Stimulated activated CD4-positive, alpha-beta T cell treated with anti-CD3 and anti-CD28 coated beads, Interleukin-15, amount 100 ng/mL, for 1 hour (primary cell): ENCODE measurements at places on chromosomes 6 and 20.

- no peak for DNase-seq
Observed at GRCh38 chr20:53445321-53445731, 148.3 kb downstream of the ZNF217 start.

DNA sequence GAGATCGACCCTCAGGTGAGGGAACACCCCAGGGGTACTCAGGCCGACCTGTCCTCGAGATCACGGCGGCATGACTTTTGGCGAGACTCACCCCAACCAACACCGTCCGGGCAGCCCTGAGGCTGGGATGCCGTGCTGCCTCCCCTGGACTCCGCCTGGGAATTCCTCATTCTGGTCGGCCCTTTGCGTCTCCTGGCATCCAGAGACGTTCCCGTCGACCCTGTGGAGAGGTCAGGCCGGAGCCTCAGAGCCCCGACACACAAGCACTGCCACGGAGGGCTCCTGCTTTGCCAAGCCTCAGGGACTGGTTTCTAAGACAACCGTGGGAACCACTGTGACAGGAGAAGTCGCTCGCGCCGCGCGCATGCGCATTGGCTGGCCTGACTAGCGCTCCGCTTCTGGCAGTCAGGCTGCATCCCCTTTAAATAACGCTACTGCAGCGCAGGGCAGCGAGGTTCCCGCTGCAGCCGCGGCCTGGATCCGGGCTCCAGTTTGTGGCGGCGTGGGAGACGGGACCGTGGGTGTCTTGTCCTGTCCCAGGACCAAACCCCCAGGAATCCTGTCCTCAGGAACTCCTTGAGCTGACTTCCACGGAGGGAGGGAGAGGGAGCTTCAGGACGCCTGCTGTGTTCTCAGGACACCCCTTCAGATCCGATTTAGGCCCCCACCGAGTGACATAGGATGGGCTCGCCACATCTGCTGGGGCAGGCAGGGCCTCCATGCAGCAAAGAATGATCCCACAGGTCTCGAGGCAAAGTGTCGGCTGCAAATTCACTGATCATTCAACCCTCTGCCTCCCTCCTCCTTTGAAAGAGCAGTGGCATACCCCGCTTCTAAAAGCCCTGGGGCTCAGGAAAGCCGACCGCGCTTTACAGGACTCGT lies 163.2 kb upstream of the ZNF337 start:
- peak; percentile 69 for DNase-seq

DNA sequence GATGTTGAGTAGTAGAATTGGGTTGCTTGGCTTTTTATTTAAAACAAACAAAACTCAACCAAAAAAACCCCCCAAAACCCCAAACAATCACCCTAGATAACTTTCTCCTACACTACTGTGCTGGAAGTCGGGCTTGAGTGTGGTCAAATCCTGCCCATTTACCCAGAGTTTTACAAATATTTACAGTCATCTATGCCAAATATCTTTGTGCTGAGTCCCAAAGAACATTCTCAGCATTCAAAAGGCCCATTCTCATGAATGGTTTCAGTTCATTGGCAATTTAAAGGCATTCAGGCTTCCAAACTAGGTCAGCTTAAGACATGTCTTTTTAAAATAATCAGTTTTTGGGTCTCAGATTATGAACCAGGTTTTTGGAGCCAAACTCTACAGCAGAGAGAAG lies 1.8 kb downstream of the RNF144B start:
- DNase-seq = no peak

DNA sequence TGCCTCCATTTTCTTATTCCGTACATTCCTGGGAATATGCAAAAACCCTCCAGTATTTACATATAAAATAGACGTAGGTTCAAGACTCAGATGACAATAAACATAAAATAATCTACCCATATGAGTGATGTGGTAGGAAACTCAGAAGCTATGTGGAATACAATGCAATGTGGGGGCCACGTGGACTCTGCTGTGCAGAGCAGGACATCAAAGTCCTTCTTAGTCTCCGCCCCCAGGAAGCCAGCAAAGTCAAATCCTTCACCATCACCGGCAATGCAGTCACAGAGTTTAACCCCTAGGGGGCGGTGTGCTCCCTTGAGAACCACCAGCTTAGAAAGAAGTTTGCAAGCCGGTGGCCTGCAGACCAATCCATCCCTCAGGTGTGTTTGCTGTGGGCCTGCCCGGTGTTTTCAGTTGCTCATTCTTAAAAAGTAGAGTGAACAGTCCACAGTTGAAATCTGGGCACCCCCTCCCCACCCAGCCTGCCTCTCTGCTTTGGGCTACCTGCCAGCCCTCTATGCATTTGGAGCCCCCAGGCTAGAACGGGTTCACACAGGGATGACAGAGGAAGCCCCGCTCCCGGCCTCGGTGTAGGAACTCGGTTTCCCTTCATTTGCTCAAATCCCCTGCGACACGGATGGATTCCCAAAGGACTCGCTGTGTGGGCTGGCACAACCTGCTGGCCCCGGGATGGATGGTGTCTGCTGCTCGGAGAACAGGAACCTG lies 59.9 kb downstream of the SULF2 start:
- DNase-seq = peak; percentile 39
